Suprapubic skin (tissue), 4 donors: ENCODE measurements at places on chromosomes 6 and 20. TPM values are rescaled to one million over a fixed set of nuclear protein-coding genes. Genes with fewer than 3 reads are reported as not detected.

- peak overlapping the region; percentile 37 for H3K4me3 ChIP-seq
- peaks cover 17% of the 10 kb centered on the region for H3K4me1 ChIP-seq
- no peak overlapping the region for H3K27ac ChIP-seq
- DNase-seq = no peak
- H3K36me3 ChIP-seq = no peaks in the 10 kb centered on the region
Measured at GRCh38 chr6:27616328-27617045, 143.6 kb upstream of the ZNF184 start.

Gene BCAS1
- 2.1 TPM for total RNA-seq

GRCh38 chr6:102761872-102762271, 1368.4 kb downstream of the GRIK2 start:
- no peak overlapping the region for H3K4me3 ChIP-seq
- H3K27ac ChIP-seq = no peak overlapping the region
- no peaks in the 10 kb centered on the region for H3K27me3 ChIP-seq
- DNase-seq = no peak
- no peaks in the 10 kb centered on the region for H3K4me1 ChIP-seq
- H3K36me3 ChIP-seq = no peaks in the 10 kb centered on the region

Gene SLC23A2
- total RNA-seq = 23.5 TPM

Gene PMEPA1
- 20.4 TPM for total RNA-seq

DNA sequence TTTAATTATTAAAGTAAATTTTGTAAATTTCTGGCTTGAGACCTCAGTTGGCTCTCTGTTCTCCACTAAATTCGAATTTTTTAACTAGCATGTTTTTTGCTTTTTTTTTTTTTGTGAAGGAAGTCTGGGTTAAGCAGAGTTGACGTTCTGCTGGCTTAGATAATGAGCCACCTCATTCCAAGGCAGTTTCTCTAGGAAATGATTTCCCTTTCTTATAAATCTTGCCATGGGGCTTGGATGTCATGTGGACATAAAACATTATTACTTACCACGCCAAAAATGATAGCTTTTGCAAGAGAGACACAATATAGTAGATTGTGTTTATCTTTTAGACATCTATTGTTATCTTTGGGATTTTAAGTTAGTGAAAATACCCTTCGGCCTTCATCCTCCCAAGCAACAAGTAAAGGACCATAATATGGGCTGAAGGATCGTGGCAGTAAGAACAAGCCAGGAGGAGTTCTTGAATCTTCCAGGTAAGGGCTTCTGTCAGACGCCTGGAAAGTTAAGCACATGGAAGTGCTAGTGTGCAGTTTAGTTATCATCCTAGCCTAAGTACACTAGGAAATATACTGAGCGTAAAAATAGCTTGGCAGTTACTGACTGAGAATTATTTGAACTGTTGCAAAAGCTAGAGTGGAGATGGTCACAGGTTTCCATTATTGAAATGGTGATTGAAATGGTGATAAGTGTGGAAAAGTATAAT, 30.7 kb downstream of the ADGRG6 start:
- H3K27ac ChIP-seq = no peak overlapping the region

GRCh38 chr6:74857157-74857556, 348.7 kb downstream of the COL12A1 start:
- no peaks in the 10 kb centered on the region for H3K4me1 ChIP-seq
- no peaks in the 10 kb centered on the region for H3K27me3 ChIP-seq
- no peak for DNase-seq
- no peak overlapping the region for H3K27ac ChIP-seq
- H3K36me3 ChIP-seq = no peaks in the 10 kb centered on the region
- H3K4me3 ChIP-seq = no peak overlapping the region
